HT1080 (cell line): ENCODE measurements at places on chromosomes 6 and 20. TPM values are rescaled to one million over a fixed set of nuclear protein-coding genes. Genes with fewer than 3 reads are reported as not detected.

OR2H1 gene
- not detected in 2 replicates for total RNA-seq

DNA sequence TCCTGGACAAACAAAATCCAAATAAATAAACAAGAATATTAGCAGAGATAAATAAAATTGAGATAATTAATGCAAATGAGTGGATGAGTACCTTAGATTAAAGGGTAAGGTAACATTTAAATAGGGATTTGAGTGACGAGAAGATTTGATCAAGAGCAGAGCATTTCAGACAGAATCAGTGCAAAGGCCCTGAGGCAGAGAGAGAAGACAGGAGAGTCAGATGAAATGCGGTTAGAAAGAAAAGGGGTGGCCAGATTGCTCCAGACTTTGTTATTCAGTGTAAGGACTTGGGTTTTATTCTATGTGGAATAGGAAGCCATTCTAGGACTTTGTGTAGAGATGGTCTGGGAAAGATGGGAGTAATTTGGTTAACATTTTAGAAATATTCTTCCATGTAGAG lies 10.0 kb downstream of the RNF182 start:
- DNase-seq = no peak

GRCh38 chr6:31305703-31306219 lies 33.9 kb upstream of the HLA-C start:
- no peak for DNase-seq

- no peak for DNase-seq
These were observed 369.3 kb downstream of the FRK start for GRCh38 chr6:115691433-115691832.

CRISP2 gene
- total RNA-seq = not detected in 2 replicates

DNA sequence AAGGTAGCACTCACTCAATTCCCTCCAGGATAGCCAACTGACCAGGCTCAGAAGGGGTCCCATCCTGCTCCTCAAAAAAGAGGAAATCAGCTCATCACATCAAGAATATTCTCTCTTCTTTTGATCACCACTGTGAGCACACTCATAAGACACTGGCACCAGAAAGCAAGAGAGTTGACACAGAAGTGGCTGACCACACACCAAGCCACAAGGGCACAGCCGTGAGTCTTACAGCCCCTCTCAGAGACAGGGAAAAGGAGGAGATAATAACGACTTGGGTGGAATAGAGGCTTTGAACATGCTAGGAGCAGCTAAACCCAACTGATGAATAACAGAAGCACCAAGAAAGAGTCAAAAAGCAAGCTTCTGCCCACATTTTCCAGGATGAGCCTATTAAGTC lies 249.1 kb upstream of the PREP start:
- DNase-seq = no peak

DNA sequence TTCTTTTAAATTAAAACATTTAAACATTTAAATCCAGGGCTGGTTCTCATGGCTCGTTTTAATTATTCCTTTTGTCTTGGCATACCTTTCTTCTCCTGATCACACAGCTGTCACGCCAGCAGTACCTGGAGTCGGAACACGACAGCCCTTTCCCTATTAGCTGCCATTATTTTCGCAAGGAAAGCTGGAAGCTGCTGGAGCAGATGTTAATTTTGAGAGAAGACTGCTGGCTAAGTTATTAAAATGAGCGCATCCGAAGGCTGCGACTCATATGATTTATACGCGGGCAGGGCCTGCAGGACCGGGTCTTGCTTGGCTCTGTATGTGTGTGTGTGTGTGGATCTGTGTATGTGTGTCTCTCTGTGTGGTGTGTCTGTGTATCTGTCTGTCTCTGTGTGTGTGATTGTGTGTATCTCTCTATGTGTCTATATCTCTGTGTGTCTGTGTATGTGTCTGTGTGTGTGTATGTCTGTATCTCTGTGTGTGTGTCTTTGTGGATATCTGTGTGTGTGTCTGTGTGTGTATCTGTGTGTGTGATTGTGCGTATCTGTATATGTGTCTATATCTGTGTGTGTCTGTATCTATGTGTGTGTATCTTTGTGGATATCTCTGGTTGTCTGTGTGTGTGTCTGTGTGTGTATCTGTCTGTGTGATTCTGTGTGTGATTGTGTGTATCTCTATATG lies 191.5 kb downstream of the CDH4 start:
- DNase-seq = no peak

TRAPPC3L gene
- total RNA-seq = 0.06 TPM in 1 of 2 replicates, not detected in the other

- peak; percentile 46 for DNase-seq
These were observed at the start of gene PLAGL1 for GRCh38 chr6:144008120-144008811. TSS of gene PLAGL1 (minus strand) at chr6:144008259. CDS start at chr6:143948136, 60,123 bp downstream.

COL9A3 gene
- total RNA-seq = 0.08 and 0.84 TPM in 2 replicates

- DNase-seq = no peak
These were observed 10.9 kb downstream of the PPIL6 start for GRCh38 chr6:109429496-109429895.

DNA sequence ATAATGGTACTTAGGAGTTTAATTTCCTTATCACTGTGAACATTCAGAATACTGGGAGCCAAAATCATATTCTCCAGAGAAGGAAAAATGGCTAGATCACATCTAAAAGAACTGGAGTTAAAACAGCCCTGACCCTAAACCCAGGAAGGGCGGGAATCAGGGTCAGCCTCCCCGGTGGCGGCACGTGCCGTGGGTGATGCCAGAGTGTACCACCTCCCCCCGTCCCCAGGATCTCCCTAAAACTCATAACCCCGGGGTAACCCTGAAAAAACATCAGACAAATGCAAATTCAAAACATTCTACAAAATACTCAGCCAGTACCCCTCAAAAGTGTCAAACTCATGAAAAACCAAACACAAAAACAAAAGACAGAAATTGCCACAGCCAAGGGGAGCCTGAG lies 148.3 kb downstream of the DLL1 start:
- no peak for DNase-seq
